ENCODE measurements at places on chromosomes 2 and 18. TPM values are rescaled to one million over a fixed set of nuclear protein-coding genes. Genes with fewer than 3 reads are reported as not detected.

Gene ALS2
- polyA plus RNA-seq, result 28.3 TPM

Gene GBX2
- polyA plus RNA-seq, result 0.24 TPM

Gene DAPL1
- 27.2 TPM for polyA plus RNA-seq

Gene CIB4
- polyA plus RNA-seq, result 0.80 TPM
